SK-N-DZ (cell line): ENCODE measurements at places on chromosomes 1 and 21.

DNA sequence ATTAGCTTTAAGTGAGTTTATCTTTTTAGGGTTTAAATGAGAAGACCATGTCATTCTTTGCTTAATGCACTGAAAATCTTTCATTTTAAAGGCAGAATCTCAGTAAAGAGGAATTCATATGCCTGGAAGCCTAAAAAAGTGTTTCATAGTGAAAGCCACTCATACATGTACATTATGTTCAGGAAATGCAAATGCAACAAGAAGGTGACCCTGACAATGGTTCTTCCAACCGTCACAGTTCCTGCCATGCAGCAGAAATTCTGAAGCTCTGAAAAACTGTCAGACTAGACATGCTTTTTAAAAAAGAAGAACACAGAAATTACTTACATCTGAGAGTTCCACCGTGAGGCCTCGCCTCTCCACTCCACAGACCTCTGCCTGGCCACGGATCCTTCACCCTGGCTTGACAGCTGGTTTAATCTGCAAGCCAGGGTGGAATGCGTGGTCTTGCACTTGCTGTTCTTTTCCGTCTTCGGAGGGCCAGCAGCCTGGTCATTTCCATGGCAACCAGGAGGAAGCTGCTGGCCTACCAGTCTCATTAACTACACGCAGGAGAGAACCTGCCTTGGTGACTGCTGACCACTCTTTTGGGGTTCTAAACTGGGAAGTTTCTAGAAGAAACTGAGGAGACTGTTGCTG is 41.8 kb upstream of the PAXBP1 start:
- peak; percentile 6 for DNase-seq

DNA sequence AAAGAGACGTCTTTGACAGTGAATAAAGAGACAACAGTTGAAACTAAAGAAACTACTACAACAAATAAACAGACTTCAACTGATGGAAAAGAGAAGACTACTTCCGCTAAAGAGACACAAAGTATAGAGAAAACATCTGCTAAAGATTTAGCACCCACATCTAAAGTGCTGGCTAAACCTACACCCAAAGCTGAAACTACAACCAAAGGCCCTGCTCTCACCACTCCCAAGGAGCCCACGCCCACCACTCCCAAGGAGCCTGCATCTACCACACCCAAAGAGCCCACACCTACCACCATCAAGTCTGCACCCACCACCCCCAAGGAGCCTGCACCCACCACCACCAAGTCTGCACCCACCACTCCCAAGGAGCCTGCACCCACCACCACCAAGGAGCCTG is 68.5 kb downstream of the TPR start:
- DNase-seq, result no peak

DNA sequence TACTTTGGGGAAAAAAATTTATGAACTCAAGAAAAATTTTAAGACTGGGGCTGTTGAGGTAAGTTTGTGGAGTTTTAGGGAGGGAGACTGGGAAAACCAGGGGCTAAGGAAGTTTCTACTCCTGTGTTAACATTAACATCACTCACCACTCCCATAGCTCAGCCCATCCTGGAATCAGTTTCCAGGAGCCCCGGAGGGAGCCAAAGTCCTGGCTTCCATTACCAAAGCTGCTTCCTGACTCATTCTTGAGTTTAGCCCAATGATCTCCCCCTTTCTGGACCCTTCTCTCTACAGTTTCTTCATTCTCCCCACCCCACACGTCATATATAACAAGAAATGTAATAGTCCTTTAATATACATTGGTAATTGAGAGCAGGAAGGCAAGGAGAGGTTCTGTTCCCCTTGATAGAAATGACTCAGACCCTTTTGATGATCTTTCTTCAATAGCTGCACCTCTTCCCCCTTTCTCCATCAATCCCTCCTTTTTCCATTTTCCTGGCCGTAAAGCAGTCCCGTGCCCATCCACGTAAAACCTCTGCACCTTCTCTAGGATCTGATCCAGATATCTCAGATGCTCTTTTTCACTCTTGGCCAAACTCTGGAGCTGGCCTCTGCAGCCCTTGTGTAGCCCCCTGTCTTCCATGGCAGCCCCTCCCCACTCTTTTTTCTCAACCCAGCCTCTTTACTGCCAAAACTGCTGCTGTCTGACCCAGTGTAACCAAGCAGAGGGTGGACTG is 4.6 kb upstream of the PIAS3 start:
- DNase-seq, result no peak

GRCh38 chr1:55399346-55399745 is 184.2 kb upstream of the USP24 start:
- DNase-seq, result no peak

DNA sequence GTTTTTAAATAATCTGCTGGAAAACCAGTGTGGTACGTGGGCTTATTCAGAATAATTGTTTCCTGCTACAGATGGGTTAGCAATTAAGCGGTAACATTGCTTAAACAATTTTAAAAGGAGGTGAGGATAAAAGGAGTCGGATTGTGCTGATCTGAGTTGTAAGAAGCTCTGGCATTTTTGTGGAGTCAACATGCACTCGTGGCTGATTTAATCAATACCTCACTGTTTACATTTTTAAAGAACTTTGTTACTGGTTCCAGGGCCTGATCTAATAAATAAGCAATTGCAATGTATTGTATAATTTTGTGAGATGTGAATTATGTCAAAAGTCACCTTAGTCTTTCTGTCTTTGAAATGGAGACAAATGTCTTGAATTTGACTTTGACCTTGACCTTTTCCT is 474.0 kb downstream of the SETD4 start:
- no peak for DNase-seq

DNA sequence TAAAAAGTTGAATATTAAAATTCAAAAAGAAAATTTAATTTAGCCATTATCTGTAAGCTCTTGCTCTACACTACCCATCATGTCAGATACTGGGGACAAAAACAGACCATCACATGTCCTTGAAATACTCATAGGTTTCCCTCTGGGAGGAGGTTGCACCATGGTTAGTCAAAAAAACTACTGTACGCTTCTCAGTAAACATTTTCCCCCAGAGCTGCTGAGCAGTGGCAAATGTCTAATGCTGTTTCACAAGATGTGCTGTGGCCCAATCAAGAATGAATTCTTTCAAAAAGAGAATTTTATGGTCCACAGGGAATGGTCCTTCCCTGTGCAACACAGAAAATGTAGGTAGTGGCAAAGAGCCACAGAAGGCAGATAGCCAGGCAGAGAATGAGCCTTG is 6.1 kb downstream of the SLC25A24 start:
- no peak for DNase-seq

DNA sequence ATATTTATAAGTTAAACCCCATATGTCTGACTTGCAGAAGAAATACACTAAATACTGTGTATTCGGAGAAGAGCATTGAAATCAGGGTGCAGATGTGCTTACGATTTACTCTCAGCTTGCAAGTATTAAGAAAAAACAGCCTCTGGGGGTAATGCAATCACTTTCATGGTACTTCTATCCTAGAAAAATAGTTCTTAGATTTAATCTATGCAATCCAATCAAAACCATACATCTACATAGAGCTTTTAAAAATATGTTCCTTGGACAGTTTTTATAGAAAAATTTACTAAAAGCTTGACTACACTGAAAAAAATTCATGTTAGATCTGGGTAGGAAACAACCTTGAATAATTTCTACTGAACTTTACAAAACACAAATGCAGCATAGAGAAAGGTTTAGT is 890.3 kb upstream of the ADGRL2 start:
- no peak for DNase-seq
